ENCODE measurements at places on chromosomes 7 and 10.

GRCh38 chr7:111025006-111025405, 65.9 kb upstream of the LRRN3 start:
- no peak for DNase-seq

GRCh38 chr10:14063531-14064285, 267.0 kb downstream of the FRMD4A start:
- DNase-seq: no peak

GRCh38 chr7:110675383-110676103, 415.4 kb upstream of the LRRN3 start:
- DNase-seq: no peak

DNA sequence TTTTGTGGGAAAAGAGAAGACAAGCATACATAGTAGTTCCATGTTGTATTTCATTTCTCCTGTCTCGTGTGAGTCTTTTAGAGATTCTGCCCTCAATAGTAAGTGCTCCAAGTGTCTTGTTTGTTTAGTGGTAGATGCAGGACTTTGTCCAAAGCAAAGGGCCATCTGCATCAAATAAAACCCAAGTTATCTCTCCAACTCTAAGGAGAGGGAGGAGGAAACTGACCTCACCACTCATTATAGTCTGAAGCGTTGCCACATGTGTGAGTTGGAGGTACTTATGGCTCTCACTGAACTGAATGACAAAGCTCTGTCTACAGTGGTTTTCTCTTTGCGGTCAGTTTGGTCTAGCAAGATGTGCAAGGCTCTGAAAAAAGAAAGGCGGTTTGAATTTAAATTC, 272.6 kb downstream of the DOCK4 start:
- no peak for DNase-seq

DNA sequence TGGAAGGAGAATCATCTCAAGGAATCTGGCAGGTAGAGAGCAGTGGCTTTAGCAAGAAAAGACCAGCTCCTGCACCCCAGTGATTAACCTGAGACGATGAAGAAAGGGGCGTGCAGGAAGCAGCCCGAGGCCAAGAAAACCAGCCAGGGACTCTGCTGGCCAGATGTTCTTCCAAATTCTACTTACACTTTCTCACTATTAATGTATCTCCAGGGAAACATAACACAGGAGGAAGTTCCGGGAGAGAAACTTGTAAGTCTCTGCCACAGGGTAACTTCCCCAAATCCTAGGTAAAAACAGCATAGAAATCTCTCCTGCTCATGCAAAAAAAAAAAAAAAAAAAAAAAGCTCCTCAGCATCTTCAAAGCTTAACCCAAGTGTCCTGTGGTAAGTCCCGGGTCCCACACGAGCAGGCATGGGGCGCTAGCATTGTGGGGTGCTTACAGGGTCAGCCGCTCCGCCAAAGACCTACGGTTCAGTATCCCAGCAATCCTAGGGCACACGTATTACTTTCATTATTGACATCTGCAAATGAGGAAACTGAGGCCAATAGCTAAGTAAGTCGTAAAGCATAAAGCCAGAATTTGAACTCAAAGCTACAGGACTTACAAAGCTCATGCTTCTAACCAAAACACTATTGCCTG, 97.2 kb upstream of the GNA12 start:
- no peak for DNase-seq

- DNase-seq: no peak
Measured at GRCh38 chr7:50399206-50399605, 50.9 kb downstream of the FIGNL1 start.

GRCh38 chr10:132388891-132389432, 8.0 kb upstream of the PWWP2B start:
- DNase-seq: no peak

GRCh38 chr7:53996876-53997275, 545.3 kb upstream of the VSTM2A start:
- DNase-seq: no peak

- DNase-seq: no peak
Measured at GRCh38 chr7:19561121-19561805, 147.6 kb downstream of the POLR1F start.

DNA sequence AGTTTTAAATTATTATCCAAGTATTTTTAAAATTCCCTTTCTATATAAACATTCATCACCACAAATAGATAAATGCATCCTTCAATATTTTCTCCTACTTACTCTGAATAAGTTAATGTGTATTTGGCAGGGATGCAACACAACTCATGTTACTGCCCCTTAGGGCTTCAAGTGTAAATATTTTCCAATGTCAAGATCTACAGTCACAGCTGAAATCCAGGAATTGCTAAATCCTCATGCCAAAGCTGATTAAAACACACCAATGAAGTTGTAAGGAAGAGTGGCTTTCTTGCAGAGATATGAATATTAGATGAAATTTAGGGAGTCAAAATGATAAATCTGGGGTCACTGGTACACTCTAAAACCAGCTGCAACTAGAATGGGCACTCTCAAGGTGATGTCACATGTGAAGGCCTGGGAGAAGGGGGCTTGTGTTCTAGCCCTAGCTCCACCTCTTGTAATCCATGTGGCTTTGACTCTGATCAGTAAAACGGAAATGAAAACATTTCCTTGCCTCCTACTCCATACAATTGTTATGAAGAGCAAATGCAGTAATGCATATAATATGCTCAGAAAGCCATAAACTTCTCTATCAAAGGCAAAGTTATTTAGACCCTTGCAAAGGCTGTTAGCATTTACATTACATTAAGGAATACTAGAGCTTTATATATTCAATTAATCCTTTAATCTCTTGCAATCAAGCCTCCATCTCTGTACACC, 228.1 kb upstream of the NFE2L3 start:
- no peak for DNase-seq

DNA sequence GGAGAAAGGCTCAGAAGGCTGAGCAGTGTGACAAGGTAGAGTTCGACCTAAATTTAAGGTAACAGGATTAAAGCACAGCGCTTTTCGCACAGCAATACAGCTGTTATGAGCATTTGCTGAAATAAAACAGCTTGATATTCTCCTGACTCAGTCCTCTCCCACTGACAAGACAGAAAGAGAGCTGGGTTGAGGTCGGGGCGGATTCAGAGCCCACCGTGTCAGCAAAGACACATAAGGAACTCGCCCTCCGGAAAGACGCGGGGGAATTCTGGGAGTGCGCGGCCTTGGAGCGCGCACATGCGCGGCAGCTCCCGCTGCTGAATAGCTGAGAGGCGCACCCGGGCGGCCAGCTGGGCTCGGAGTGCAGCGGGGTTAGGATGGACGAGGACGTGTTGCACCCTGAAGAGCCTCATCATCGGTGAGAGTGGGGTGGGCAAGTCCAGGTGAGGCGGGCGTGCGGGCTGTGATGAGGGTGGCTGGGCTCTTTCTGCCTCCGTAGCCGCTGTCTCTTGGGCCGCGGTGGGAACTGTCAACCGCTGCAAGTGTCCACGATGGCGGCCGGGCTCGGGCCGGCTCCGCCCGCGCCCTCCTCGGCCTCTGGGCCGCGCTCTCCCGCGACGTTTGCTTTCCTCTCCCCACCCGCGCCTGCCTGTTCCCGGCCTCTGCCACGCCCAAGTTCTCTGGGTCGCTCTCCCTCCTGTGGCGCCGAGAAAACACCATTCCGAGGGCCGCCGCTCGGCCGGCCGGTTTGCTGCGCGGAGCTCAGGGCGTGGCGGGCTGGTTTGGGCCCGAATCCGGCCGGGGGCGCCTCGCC, 120.6 kb downstream of the LYZL1 start:
- peak; percentile 47 for DNase-seq

GRCh38 chr7:94344826-94345225, 49.9 kb upstream of the COL1A2 start:
- DNase-seq: no peak

GRCh38 chr7:132536654-132537395, 39.4 kb downstream of the PLXNA4 start:
- DNase-seq: no peak

DNA sequence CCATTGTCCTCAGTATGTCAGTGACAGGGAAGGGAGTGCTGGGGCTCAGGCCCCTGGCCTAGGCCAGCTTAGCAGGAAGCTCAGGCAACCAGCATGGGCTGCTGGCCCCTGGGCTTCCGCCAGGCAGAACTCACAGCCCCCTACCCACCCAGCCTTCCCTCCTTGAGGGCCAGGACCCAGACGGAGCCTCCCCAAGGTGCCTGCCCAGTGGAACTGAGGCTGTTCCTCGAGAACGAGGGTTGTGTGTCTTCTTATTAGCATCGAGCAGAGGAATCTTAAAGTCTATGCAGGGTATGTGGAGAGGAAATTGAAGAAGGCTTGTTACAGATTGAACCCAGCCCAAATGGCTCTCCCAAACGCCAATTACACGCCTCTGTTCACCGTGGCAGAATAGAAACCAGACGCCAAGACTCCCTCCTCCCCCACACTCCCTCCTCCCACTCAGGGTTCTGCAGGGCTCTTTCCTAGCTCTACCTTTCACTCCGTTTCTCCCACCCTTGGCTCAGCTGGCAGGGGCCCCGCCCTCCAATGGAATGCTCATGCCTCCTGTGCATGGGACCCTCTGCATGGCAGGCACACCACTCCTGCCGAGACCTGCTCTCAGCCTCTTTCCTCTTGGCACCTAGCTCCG, 134.4 kb downstream of the ZMIZ1 start:
- no peak for DNase-seq

DNA sequence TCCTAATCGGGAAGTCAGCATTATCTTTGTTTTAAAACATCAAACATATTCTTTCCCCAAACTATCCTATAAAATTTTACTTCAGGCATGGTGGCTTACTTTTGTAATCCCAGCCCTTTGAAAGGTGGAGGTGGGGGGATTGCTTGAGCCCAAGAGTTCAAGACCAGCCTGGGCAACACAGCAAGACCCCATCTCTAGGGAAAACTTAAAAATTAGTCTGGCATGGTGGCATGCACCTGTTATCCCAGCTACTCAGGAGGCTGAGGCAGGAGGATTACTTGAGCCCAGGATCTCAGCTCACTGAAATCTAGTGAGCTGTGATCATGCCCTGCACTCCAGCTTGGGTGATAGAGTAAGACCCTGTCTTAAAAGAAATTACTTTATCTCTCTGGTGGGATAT, 4.9 kb downstream of the CLDN12 start:
- DNase-seq: no peak

DNA sequence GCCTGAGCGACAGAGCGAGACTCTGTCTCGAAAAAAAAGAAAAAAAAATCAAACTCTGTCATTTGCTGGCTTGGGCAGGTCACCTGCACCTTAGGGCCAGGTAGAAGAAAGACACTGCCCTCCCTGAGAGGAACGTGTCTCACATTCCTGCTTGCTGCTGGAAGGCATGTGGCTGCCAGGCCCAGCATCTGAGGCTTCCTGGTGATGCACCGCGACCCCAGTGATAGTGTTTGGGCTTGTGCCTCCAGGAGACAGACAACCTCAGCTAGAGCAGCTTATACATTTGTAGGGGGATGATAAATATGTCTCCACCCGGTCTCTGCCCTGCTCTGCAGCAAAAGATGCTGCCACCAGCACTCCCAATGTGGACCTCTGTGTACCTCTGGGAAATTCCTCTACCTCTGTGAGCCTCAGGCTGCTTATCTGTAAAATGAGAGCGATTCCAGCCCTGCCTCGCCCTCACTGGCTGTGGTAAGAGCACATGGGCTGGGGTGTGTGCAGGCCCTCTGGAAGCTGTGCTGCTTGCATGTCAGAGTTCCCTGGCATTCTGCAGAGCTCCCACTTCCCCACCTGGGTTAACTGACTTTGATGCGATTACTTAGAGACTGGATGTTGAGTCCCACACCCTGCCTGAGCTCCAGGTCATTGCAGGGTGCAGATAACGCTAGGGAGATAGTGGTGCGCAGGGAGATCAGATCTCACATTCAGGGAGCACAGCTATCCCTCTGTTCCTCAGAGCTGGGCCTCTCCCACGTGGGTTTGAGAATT, 19.9 kb downstream of the SLC29A3 start:
- no peak for DNase-seq

DNA sequence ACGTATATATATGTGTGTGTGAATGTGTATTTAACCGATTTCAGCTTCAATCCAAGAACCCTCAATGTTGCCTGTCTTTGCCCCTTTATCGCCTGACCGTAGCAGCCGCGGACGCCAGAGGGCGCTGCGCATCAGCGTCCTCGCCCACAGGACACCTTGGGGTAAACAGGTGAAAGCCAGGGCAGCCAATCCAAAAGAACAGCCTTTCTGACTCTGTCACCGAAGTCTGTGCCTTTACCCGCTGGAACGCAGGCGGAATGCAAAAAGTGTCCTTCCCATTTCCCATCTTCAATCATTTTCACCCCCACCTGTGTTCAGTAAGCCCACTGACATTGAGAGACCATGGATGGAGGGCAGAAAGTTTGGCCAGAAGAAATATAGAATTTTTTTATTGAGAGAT, 3.6 kb downstream of the NXPH1 start:
- DNase-seq: peak; percentile 62

GRCh38 chr10:129710510-129710847, 243.4 kb downstream of the MGMT start:
- DNase-seq: no peak

DNA sequence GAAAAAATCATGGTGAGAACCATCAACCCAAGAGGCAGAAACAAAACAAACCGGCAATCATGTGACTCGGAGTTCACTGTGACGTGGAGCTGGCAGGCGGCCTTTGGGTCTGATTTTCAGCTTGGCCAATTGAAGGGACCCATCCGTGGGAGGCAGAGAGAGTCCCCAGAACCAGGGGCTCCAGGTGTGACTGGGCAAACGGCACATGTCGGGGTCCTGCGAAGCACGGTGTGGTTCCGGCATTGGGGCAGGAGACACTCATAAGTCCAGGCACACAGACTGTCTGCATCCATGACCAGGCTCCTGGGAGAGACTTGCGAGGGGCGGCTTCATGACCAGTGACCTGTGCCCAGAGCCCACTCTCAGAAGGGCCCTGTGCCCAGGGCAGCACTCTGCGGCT, 12.6 kb upstream of the CNPY1 start:
- no peak for DNase-seq

DNA sequence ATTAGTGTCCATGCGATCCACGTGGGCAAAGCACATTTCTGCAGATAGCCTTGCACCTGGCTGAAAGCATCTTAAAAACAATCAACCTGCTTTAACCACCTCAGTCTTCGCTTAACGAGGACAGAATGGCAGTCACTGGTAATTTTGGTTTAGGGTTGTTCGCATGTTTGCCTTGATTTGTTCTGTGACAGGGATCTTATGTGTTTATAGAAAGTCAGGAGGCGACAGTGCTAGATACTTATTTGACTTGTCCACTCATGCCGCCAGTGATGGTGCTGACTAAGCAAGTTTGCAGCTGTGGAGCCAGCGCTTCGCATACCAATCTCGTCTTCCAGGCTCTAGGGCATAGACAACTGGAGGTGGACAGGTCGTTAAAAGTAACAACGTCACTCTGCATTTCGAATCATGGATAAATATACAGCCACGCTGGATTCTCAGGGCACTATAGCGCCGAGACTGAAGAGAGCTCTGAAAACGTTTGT, 1.2 kb upstream of the TMEM243 start:
- DNase-seq: no peak

GRCh38 chr7:158548726-158549125, 38.9 kb downstream of the PTPRN2 start:
- DNase-seq: no peak

Measured in NCI-H524 (cell line).